NCI-H345 (cell line): ENCODE measurements at places on chromosomes 12 and 14.

- no peak for DNase-seq
Measured at GRCh38 chr14:29941401-29941800, 13.8 kb upstream of the PRKD1 start.

GRCh38 chr14:95481391-95482022, 34.9 kb downstream of the SYNE3 start:
- DNase-seq, result peak; percentile 48

- DNase-seq, result no peak
Measured at GRCh38 chr12:99108924-99109323, 463.8 kb downstream of the APAF1 start.

DNA sequence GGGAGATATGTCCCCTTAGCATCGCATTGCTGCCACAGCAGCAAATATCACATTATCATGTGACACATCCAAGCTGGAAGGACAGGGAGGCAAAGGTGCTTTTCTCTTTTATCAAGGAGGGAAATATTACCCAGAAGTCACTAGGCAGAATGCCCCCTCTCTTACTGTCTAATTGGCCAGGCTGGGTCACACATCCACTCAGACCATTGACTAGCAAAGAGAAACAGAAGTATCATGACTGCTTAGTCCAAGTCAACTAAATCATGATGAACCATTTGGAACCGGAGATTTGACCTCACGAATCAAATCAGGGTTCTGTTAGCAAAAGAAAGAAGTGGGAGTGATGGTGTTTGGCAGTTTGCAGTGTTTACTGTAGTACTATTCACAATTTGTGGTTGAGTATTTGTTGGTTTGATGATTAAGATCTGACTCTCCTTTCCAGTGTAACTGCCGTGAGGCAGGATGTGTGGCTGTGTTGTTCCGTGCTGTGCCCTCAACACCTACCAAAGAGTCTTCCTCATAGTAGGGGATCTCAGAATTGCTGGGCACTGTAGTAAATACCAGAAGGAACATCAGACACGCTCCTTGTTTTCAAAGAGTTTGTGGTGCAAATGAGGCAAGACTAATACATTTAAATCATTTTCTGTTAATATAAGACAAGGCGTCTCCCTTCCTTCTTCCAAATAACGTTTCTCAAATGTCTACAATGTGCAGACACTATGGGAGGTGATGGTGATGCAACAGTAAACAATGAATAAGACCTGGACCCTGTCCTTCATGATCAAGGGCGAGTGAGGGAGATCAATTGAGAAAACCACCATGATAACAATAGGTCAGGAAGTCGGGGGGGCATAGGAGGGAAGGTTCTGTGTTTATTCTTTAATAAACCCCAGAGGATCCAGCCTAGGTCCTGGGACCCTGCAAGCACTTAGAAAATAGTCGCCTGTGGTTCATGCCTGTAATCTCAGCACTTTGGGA, 194.4 kb upstream of the CRY1 start:
- DNase-seq, result no peak

GRCh38 chr12:80837342-80837978, 100.3 kb downstream of the LIN7A start:
- peak; percentile 11 for DNase-seq

DNA sequence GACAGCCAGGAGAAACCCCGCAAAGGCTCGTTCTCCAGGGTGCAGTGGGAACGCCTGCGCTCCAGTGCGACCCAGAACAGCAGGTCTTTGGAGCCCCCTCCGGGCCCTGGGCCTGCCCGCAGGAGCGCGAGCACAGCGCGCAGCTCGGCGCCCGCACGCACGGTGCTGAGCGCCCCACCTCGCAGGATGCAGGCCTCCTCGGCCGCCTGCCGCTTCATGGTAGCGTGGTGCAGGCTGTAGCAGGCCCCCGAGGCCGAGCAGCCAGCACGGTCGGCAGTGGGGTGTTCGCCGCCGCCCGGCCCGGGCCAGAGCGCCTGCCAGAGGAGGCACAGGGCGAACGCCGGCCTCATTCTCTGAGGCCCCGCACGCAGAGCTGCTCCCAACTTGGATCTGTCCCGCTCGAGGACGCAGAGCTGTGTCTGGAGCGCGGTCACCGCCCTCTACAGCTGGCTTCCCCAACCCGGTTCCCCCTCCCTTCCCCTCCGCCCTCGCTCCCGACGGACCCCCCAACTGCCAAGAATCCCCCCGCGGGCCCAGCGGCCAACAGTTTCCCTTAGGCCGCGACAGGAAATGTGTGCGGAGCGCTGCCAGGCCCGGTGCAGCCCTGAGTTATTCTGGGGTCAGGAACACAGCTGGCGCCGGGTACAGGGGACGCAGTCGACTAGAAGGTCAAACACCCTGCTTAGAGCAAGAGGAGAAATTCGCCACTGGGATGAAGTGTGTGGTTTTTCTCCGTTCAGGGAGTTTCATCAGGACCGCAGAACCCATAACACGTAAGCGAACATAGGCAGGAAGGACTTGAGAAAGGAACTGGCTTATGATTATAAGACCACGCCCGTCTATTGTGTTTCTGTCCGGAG, at the start of gene CLEC14A:
Gene CLEC14A, minus strand, starts transcription at position 421 of the 860 bp plus-strand sequence. Its CDS starts 71 bp downstream, at position 350.
- no peak for DNase-seq

DNA sequence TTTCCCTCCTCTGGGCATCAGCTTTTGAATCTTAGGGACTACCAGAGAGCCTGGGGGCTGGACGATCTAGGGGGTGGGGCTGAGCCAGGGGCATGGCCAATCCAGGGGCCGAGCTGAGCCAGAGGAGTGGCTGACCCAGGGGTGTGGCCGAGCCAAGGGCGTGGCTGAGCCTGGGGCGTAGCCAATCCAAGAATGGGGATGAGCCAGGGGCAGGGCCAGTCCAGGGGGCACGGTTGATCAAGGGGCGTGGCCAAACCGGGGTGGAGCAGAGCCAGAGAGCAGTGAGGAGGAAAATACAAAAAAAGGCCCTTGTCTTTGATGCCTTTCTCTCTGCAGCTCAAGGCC, 219.3 kb upstream of the NOS1 start:
- no peak for DNase-seq

DNA sequence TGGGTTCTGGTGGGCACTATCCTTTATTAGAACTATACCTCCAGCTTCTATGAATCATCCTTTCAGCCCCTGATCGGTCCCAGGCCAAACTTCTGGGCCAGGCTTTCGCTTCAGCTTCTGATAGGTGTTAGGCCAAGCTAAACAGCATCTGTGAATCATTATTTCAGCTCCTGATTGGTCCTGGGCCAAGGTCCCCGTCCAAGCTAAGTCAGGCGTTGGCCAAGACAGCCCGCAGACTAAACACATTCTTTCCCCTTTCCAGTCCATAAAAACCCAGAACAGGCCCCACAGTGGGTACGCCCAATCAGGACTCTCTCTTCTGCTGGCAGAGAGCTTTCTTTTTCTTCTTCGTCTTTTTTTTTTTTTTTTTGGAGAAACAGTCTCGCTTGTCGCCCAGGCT, 1808.9 kb upstream of the SEL1L start:
- no peak for DNase-seq

DNA sequence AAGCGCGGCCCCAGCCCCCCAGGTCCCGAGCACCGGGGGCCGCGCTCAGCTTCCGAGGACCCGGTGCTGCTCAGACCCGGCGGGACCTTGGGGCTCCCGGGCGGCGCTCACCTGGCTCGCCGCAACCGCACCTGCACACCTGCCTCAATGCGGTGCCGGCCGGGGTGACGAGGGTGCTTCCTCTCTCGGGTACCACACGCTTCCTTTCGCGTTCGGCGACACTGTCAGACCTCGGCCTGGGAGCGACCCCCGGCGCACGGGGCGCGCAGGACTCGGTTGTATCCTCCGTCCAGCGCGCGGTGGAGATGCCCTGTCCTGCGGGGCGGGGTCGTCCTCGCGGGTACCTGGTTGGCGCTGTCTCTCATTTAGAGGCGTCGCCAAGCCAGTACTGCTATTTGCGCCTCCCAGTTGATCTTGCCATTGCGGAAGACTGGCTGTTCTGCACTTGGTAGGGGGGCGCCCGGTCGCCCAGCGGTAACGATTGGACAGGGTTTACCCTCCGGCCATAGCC, 718 bp downstream of the PACS2 start:
- DNase-seq, result peak; percentile 35

GRCh38 chr12:13073173-13073572, 29.0 kb downstream of the FAM234B start:
- no peak for DNase-seq

GRCh38 chr12:12357719-12358461, 1.0 kb downstream of the BORCS5 start:
- DNase-seq, result no peak

GRCh38 chr12:121697093-121697698, 15.4 kb upstream of the TMEM120B start:
- peak; percentile 70 for DNase-seq

DNA sequence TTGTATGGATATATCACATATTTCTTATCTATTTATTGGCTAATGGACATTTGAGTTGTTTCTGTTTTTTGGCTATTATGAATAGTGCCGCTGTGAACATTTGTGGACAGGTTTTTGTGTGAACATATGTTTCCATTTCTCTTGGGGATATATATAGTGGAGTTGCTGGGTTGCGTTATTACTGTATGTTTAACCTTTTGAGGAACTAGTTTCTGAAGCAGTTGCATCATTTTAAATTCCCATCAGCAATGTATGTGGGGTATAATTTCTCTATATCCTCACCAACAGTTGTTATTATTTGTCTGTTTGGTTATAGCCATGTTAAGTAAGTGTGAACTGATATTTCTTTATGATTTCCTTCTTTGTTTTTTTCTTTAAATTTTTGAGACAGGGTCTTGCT, 10.7 kb downstream of the TCTN2 start:
- DNase-seq, result no peak

GRCh38 chr12:25699454-25699853, 146.4 kb upstream of the LMNTD1 start:
- no peak for DNase-seq

- no peak for DNase-seq
Measured at GRCh38 chr14:27067961-27068360, 470.1 kb upstream of the NOVA1 start.

DNA sequence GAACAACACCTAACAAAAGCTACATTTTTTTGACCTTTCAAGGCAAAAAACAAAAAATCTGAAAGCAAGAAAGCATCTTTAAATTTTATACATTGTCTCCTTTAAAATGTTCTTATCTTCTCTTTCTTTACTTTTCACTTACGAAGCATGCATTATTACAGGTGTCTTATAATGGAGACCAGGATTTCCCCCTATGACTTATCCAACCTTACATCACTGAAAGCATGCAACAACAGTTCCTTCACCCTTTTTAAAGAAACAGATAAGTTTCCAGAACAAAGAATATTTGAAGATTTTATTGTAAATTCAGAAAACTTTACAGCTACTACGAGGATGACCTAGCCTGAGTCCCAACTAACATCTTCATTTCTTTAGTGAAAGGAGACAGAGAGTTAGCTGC, 277.2 kb downstream of the AKAP6 start:
- no peak for DNase-seq

- DNase-seq, result no peak
Measured at GRCh38 chr14:61752626-61753025, 9.6 kb upstream of the SNAPC1 start.

DNA sequence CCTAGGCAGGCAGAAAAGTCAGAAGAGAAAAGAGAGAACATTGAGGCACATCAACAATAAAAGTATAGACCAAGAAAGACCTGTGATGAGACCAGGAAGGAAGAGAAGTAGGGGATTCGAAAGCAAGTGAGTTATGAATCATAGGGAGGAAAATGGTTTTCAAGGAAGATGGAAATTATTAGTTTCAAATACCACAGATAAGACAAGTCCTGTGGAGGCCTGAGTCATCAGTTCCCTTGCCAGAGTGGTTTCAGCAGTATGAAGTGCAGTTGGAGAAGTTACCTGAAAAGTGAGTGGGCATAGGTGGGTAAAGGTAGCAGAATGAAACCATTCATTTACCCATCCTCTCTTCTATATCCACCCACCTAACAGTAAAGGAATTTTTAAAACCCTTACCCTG, 25.2 kb upstream of the TSPAN8 start:
- no peak for DNase-seq

DNA sequence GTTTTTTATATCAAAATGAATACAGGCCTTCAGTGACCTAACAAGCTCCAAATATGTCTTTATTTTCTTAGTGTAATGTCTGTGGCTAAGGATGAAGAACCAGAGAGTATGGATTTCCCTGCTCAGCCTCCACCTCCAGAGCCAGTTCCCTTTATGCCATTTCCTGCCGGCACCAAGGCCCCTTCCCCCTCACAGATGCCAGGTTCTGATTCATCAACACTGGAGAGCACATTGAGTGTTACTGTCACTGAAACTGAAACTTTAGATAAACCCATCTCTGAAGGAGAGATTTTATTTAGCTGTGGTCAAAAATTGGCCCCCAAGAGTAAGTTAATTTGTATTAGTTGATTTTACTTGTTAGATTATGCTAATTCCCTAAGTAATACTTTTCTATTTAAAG, 61.0 kb downstream of the KIAA0586 start:
- no peak for DNase-seq

DNA sequence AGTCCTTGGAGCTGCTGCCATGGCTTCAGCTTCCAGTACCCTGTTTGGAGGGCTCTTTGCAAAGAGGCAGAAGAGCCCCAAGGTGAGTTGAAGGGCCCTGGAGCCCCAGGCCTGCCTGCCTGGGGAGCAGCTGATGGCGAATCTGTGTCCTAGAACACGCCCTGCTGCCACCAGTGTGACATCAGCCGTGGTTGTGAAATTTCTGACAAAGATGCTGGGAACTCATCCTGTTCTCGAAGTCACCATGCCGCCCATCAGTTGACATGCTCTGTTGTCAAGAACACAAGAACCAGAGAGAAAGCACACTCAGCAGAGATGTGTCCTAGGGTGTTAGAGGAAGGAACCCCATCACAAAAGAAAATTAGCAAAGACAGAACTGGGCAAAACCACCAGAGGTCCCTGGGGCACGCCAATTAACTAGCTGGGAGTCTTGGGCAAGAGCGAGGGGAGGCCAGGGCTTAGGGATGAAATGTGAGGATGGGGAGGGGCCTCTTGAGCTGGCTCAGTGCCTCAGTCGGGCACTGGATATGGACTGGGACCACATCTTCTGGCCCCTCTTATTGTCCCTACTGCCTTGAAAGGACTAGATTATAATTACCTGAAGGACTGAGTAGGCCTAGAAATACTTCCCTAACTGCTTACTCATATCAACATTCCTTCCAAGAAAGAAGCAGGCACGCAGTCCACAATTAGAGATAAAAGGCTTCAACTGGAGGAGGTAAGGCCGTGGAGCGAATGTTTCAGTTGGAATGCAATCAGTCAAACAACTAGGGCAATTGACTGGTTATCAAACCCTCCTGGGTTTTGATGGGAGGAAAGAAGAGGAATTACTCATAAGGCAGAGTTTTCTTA, 163.1 kb downstream of the CACNA1C start:
- DNase-seq, result no peak

GRCh38 chr14:89214221-89214965, 202.6 kb downstream of the FOXN3 start:
- peak; percentile 85 for DNase-seq
